Activated T-helper 1 cell treated with anti-CD3 and anti-CD28 coated beads, Interleukin-12 subunit alpha, Interleukin-12 subunit beta, Interleukin-2, Interleukin-4 antibody, amounts not matched to agents 30 ng/mL and 10 ng/mL and 1 ng/mL, durations not matched to agents 14 hours and 24 hours and 36 hours (primary cell): ENCODE measurements at places on chromosomes 5 and 9. TPM values are rescaled to one million over a fixed set of nuclear protein-coding genes. Genes with fewer than 3 reads are reported as not detected.

The SPINK7 gene
- total RNA-seq = not detected in 2 replicates

The QRFP gene
- not detected in 2 replicates for total RNA-seq

The NME5 gene
- total RNA-seq = not detected in 2 replicates

The ZNF354C gene
- total RNA-seq = 3.5 and 4.1 TPM in 2 replicates

DNA sequence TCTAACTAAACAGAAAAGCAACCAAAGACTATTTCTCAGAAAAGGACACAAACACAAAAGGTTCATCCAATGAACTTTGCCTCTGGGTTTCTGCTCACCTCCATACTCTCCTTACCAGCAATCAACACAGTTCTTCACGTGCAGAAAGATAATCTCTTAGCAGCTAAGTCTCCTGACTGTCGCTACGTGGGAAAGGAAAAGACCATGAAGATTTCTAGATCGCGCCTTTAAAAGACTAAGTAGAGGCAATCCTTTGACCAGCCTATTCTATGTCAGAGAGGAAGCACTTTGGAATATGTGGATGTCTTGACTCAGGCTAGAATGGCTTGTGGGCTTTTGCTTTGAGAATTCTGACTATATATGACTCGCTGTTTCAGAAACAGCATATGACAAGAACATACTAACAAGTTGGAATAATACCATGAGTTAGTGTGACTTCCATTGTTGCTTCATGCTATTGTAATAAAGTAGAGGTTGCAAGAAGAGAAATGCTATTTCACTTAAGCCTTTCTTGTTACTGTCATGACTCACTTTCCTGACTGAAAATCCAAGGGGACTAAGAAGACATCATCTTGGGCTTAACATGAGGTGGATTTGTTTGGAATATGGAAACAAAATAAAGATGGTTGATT is 339.5 kb upstream of the RFX3 start:
- no peak overlapping the region for H3K4me3 ChIP-seq
- H3K27me3 ChIP-seq = no peaks in the 10 kb centered on the region
- peaks cover 3% of the 10 kb centered on the region for H3K36me3 ChIP-seq
- H3K4me1 ChIP-seq = peaks cover 9% of the 10 kb centered on the region
- no peak overlapping the region for H3K27ac ChIP-seq
- DNase-seq = no peak

- H3K27me3 ChIP-seq = peaks cover 3% of the 10 kb centered on the region
- H3K4me1 ChIP-seq = no peaks in the 10 kb centered on the region
- H3K36me3 ChIP-seq = no peaks in the 10 kb centered on the region
- H3K27ac ChIP-seq = no peak overlapping the region
- no peak for DNase-seq
- no peak overlapping the region for H3K4me3 ChIP-seq
Measured at GRCh38 chr9:133643978-133644760, 8.0 kb downstream of the DBH start.

- H3K27ac ChIP-seq = no peak overlapping the region
- peaks cover 13% of the 10 kb centered on the region for H3K4me1 ChIP-seq
- no peak overlapping the region for H3K4me3 ChIP-seq
- no peak for DNase-seq
Measured at GRCh38 chr9:105291938-105292337, 47.5 kb downstream of the SLC44A1 start.

GRCh38 chr5:125180231-125180829 is 433.9 kb upstream of the ZNF608 start:
- no peak overlapping the region for H3K27ac ChIP-seq
- H3K4me3 ChIP-seq = no peak overlapping the region
- no peak for DNase-seq
- no peaks in the 10 kb centered on the region for H3K27me3 ChIP-seq

DNA sequence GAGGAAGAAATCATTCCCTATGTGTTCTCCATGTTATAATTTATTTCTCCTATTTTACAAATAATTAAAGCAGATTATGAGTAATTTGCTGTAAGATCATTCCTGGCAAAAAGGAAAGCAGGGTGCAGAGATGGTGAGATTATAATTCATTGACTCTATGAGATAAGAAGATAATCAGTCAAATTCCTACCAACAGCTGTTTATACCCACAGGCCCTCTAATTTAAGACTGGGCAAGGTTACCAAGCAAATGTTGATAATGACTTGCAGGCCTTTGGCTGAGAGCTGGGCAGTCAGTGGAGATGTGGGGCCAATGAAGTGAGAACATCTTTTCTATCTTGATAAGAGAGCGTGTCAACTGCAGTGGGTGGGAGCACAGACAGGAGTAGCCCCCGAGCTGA is 222.7 kb downstream of the ICE1 start:
- no peaks in the 10 kb centered on the region for H3K36me3 ChIP-seq
- H3K27me3 ChIP-seq = peaks cover 7% of the 10 kb centered on the region
- no peak overlapping the region for H3K27ac ChIP-seq
- H3K4me3 ChIP-seq = no peak overlapping the region
- H3K4me1 ChIP-seq = no peaks in the 10 kb centered on the region
- DNase-seq = no peak
